ENCODE measurements at places on chromosomes 16 and 17.

DNA sequence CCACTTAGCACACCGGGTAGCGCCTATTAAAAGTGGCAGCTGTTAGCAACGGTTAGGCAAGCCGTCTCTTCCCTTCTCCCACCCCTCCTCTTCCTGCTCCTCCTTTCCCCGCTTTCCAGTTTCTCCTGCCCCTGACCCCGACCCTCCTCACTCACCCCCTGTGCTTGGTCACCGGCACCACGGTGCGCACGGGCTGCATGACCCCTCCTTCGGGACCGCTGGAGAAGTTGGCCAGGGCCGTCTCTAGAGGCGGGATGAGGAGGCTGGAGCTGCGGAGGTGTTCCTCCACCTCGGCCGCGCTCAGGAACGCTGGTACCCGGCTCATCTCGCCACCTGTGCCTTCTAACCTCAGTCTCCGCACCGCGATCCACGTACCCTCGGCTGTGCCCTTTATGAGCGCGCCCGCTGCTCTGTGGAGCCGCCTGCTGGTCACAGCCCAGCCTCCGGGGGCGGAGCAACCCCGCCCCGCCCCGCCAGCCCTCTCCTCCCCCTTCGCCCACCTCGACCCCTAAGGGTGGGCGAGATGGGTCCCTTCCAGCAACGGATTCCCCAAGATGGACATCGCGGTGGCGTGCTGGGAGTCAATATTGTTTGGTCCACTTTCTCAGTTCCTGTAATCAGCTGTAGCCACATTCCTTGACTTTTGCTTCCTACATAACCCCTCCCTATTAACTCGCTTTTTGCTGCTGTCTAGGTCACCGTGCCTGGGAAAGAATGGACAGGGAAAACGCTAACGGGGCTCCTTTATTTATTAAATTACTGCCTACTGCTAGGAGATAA lies at the start of gene CRYM:
CRYM (minus strand) TSS at position 364 of the 780 bp plus-strand sequence; CDS start at position 325, 39 bp downstream.
- peak; percentile 72 for DNase-seq

DNA sequence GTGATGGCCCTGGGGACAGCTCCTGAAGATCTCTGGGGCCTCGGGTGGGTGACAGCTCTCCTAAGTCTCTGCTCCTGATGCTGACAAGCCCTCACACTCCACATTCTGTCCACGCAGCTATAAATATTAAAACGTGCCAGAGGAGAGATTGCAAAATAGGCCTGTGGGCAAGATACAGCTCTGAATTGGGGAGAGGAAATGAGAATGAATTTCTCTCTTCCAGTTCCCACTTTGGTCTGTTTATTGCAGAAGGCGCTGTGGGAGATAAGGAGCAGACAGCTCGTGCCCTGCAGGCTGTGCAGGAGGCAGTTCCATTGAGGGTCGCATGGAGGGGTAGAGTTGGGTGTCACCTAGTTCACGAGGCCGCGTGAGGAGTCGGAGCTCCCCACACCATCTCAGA lies 87.5 kb upstream of the SDK2 start:
- DNase-seq = no peak

GRCh38 chr16:83995754-83996153 lies 27.7 kb downstream of the NECAB2 start:
- DNase-seq = peak; percentile 25

DNA sequence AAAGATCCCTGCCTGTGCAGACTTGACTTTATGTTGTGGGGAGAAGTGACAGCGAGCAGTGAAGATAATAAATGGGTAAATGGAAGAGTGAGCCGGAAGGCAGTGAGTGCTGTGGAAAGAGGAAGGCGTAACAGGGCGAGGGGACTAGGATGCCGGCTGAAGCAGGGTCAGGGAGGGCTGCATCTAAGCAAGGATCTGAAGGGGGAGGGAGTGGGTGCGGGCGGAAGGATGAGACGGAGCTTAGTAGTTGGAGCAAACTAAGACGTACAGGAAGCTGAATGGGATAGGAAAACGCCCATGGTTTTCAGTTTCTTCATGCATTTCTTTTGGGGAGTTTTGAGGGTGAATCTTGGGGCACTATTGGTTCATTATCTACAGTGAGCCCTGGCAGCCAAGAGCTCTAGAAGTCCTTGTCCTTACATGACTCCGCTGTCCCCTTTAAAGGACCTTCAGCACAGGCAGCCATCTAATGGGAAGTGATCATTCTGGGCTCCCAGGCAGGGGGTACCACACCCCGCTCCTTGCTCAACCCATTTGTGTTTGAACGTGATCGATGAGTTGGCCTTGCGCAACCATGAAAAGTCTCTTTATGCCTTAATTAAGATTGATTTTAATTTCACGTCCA lies 10.4 kb upstream of the NAT9 start:
- DNase-seq = no peak

DNA sequence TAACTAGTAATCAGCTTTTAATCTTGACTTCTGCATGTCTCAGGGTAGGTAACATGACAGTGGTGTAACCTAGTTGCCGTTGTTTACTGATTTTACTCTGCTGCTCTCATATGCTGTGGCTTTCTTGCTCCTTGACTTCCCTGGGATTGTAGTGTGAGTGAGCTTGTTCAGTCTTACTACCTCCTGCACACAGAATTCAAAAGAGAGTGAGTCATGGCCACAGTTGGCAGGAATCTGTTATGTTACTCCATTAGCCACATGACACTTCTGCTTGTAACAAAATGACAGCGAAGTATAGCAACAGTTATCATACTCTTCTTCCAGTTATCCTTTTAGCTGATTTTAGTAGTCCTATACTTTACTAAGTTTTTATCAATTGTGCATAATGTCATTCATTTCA lies 18.8 kb downstream of the TNRC6A start:
- DNase-seq = no peak

- no peak for DNase-seq
Measured at GRCh38 chr17:43706235-43706634, 44.5 kb upstream of the MEOX1 start.

GRCh38 chr16:48117217-48118105 lies 38.3 kb downstream of the ABCC12 start:
- peak; percentile 6 for DNase-seq

DNA sequence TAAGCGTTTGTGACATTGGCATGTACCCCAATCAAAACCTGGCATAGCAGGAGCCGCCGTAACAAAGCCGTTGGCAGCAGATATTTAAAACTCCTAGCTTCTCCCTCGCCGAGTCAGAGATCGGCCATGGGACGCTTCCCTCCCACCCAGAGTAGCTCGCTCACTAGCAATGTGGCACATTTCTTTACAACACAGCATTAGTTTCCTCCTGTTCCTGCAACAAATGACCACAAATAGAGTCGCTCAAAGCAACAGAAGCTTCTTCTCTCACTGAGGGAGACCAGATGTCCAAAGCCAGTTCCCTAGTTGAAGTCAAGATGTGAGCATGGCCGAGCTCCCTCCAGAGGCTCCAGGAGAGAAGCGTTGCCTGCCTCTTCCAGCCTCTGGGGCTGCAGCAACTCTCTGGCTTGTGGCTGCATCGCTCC lies 106.7 kb downstream of the RBFOX3 start:
- DNase-seq = no peak

DNA sequence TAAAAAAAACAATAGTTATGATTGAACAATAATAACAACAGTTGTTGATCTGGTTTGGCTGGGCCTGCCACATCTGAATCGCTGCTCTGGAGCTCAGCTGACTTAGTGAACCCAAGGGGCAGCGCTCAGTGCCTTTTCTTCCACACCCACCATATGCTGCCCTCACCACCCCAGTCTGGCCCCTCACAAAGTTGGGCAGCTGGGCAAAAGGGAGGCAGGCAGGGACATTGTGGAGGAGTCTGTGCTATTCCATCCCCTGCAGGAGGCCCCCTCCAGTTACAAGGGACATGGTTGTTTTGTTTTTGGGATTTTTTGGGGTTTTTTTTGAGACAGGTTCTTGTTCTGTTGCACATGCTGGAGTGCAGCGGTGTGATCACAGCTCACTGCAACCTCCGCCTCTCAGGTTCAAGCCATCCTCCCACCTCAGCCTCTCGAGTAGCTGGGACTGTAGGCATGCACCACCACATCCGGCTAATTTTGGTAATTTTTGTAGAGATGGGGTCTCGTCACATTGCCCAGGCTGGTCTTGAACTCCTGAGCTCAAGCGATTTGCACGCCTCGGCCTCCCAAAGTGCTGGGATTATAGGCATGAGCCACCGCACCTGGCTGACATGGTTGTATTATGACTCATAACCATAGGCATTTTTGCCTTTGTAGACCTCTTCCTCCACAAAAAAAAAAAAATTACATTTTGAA lies 8.6 kb upstream of the PECAM1 start:
- DNase-seq = no peak

DNA sequence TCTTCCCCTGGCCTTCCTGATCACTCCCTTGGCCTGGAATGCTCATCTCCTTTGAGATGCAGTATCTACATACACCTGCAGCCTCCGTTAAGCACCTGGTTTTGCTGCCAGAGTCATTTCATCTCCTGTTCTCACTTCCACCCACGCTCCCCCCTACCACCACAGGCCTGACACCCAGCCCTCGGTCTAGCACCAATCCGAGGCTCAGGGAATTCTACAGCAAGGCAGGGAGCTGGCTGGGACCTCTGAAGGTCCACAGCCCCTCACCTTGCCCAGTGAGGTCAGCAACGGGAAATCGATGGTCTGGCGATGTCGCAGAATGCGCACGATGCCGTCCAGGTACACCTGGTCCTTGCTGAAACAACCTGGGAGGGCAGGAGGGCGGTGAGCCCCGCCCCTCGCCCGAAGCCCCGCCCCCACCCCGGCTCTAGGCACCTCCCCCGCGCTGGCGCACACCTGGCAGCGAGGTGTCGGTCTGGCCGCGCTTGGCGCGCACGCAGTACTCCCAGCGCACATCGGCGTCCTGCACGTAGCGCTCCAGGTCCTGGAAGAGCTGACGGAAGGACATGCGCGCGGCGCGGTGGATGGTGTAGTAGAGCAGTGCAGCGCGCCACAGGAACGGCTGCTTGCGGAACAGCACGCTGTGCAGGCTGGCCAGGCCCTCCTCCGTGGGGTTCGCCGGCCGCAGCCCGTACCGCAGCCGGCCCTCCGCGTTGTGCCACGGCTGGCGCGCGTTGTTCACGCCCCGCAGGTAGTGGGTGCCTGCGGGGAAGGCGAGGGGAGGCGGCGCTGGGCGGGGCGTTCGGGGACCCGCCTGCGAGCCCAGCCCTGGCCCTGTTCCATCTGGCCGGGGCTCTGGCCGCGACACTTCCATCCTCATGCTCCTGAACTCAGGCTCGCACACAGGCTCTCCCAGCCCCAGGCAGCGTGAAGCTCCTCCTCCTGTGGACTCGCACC lies 5.7 kb downstream of the MATCAP1 start:
- peak; percentile 76 for DNase-seq

DNA sequence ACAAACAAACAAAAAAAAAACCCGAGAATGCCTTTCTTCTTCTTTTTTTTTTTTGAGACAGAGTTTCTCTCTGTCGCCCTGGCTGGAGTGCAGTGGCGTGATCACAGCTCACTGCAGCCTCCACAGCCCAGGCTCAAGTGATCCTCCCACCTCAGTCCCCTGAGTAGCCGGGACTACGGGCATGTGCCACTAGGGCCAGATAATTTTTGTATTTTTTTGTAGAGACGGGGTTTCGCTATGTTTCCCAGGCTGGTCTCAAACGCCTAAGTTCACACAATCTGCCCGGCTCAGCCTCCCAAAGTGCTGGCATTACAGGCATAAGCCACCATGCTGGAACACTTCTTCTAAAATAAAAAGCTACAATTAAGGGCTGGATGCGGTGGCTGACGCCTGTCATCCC lies 17.0 kb upstream of the WDR45B start:
- no peak for DNase-seq

- no peak for DNase-seq
Measured at GRCh38 chr17:29586676-29587469, 2.6 kb downstream of the GIT1 start.

DNA sequence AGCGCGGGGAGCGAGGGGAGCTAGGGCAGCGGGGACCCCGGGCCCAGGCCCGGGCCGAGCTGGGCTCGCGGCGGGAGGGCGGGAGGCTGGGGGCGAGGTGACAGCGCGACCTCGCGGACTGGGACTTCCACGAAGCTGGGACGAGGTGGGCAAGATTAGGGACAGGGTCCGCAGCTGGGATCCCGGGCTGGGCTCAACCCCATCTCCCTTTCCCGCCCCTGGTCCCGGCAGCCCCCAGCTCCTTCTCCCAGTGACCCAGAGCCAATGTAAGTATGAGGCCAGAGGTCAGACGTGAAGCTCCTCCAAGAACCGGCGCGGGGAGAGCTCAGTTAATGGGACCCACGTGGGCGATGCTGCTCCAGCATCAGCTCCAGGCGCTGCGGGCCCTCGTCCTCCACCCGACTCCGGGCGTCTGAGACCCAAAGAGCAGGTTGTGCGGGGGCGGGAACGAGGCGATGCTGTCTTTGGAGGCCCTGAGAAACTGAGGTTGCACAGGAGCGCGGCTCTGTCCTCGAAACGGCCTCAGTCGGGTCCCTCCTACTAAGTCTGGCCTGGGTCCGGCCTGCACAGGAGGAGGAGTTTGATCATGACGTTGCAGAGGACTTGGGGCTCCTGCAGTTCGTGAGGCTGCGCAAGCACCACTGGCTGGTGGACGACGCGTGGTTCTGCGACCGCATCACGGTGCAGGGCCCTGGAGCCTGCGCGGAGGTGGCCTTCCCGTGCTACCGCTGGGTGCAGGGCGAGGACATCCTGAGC lies 585 bp downstream of the ALOX12 start:
- DNase-seq = no peak

DNA sequence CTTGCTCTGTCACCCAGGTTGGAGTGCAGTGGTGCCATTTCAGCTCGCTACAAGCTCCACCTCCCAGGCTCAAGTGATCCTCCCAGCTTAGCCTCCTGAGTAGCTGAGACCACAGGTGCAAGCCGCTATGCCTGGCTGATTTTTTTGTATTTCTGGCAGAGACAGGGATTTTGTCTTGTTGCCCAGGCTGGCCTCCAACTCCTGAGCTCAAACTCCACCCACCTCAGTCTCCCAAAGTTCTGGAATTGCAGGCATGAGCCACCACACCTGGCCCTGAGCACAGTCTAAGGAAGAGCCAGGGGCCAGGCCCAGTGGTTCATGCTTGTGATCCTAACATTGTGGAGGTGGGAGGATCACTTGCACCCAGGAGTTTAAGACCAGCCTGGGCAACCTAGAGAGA lies 21.8 kb upstream of the BCO1 start:
- no peak for DNase-seq

DNA sequence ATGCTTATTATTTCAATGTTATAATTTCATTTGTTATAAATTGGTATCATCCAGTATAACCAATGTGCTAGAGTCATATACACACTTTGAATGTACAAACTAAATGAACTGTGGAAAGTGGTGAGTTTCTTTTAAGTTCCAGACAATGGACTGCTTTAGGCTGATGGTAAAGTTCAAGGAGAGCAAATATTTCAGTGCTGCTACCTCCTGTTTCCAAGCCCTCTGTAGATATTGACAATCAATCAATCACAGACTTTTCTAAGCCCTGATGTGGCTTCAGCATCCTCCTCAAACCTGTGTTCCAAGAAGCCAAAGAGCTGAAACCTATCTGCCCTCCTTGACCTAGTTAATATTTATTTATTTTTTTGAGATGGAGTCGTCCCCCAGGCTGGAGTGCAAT lies 28.2 kb upstream of the SREBF1 start:
- no peak for DNase-seq
